ENCODE measurements at places on chromosomes 2 and 18. TPM values are rescaled to one million over a fixed set of nuclear protein-coding genes. Genes with fewer than 3 reads are reported as not detected.

DNA sequence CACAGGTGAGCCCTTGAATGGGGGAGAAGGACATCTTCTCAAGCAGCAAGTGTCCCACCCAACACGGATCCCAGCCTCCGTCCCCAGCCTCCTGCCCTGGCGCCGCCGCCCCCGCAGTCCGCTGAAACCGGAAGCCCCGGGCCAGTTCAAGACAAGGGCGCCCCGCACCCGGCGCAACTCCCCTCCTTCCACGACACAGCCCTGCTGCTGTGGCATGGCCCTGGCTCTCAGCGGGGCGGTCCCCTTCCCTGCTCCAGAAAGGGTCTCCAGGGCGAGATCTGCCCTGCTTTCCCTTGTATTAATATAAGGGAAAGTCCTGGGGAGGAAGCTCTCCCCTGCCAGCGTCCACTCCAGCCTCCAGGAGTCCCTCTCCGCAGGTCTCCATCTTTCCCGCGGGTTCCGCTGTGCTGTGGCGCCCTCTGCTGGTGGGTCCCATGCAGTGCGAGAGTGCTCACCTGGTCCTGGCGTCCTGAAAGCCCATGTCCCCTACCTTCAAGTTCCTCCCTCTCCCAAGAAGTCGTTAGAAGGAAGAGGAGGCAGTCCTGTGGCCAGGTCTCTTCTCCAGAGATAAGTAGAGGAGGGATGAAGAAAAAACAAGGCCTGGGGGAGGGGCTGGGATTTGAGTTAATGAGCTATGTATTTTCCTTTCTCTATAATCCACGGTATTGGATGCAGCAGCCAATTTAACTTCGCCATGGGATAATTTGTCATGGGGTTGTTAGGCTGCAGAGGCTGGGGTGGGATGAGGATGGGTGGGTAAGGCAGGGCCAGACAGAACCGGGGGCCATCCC, 176.0 kb downstream of the SMAD2 start:
- no peaks in the 10 kb centered on the region for H3K36me3 ChIP-seq
- no peak overlapping the region for H3K4me3 ChIP-seq
- peaks cover 40% of the 10 kb centered on the region for H3K27me3 ChIP-seq
- H3K27ac ChIP-seq = no peak overlapping the region

Gene SLC30A3
- not detected for polyA plus RNA-seq

- no peak overlapping the region for H3K4me3 ChIP-seq
- DNase-seq = no peak
- H3K27me3 ChIP-seq = no peaks in the 10 kb centered on the region
- H3K27ac ChIP-seq = no peak overlapping the region
- peaks cover 22% of the 10 kb centered on the region for H3K36me3 ChIP-seq
- H3K4me1 ChIP-seq = no peaks in the 10 kb centered on the region
Observed at GRCh38 chr2:3430172-3430571, 50.7 kb downstream of the TRAPPC12 start.

- H3K4me3 ChIP-seq = no peak overlapping the region
Observed at GRCh38 chr2:182359990-182360662, 66.7 kb downstream of the PDE1A start.

Gene OR6B2
- not detected for polyA plus RNA-seq

Gene CHST9
- not detected for polyA plus RNA-seq

GRCh38 chr2:160257743-160258491, 57.8 kb upstream of the ITGB6 start:
- H3K4me3 ChIP-seq = no peak overlapping the region
- peaks cover 4% of the 10 kb centered on the region for H3K36me3 ChIP-seq
- H3K27ac ChIP-seq = no peak overlapping the region
- H3K4me1 ChIP-seq = no peaks in the 10 kb centered on the region
- no peak for DNase-seq
- no peaks in the 10 kb centered on the region for H3K27me3 ChIP-seq

Gene TFPI
- not detected for polyA plus RNA-seq

Gene IL1B
- polyA plus RNA-seq = not detected

DNA sequence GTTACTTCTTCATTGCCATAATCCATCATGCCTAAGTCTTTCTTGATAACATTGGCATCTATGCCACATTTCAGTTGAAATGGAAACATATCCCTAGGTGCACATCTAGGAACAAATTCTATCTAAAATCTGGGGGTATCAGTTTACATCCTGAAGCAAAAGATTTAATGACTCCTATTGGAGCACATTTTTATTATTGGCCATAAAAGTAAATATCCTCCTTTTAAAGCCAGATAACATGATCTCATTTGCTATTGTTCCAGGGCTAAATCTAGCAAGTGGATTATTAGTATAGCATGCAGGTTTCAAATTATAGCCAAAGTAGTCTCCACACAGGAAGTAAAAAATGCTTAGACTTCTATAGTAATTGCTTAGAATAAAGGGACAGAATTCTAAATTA, 193.2 kb downstream of the CDH2 start:
- no peak overlapping the region for H3K27ac ChIP-seq
- H3K4me3 ChIP-seq = no peak overlapping the region
- H3K4me1 ChIP-seq = no peaks in the 10 kb centered on the region
- no peaks in the 10 kb centered on the region for H3K27me3 ChIP-seq

DNA sequence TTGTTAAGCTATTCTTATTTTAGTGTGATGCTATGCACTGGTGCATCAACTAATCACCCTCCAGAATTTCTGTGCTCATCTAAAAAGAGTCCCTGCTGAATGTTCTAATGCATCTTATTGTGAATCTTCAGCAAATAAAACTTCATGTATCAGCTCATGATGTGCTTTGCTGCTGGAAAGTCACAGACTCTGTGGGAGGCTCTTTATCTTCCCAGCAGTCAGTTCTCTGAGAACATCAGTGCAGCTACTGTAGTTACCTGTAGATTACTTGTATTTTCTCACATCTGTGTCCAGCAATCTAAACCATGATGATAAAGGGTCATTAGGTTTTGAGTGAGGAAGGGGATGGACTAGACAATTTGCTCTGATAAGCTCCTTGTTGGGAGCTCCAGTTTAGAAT, 141.6 kb upstream of the SP3 start:
- DNase-seq = no peak
- H3K4me1 ChIP-seq = no peaks in the 10 kb centered on the region
- H3K36me3 ChIP-seq = peaks cover 2% of the 10 kb centered on the region
- no peak overlapping the region for H3K27ac ChIP-seq
- H3K27me3 ChIP-seq = no peaks in the 10 kb centered on the region
- H3K4me3 ChIP-seq = no peak overlapping the region

GRCh38 chr2:201831469-201831868, 25.1 kb downstream of the CDK15 start:
- no peak overlapping the region for H3K27ac ChIP-seq
- H3K27me3 ChIP-seq = peaks cover 28% of the 10 kb centered on the region
- no peak for DNase-seq

Data from naive B cell (primary cell).